Panc1 (cell line): ENCODE measurements at places on chromosomes 16 and 17. TPM values are rescaled to one million over a fixed set of nuclear protein-coding genes. Genes with fewer than 3 reads are reported as not detected.

MMP15 gene
- total RNA-seq, result 10.9 TPM

DCUN1D3 gene
- total RNA-seq, result 23.5 TPM

GRCh38 chr16:30511509-30511908 lies 14.9 kb downstream of the ZNF768 start:
- DNase-seq, result no peak

- no peak for DNase-seq
Observed at GRCh38 chr16:11297492-11298142, 16.5 kb upstream of the PRM1 start.
